ENCODE measurements at places on chromosomes 1 and 21. TPM values are rescaled to one million over a fixed set of nuclear protein-coding genes. Genes with fewer than 3 reads are reported as not detected.

DNA sequence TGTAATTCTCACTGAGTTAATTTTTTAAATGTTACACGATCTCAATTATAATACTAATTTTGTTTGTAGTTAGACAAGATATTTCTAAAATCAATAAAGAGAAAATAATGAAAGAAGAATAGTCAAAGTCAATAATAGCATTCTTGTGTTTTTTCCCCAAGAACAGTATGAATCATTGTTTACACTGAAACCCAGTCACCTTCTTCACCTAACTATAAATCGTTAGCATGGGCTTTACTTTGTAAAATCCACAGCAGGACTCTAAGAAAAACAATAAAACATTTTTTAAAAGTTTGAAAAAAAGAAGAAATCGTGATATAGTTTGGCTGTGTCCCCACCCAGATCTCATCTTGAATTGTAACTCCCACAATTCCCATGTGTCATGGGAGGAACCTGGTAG lies 234.6 kb upstream of the LYPLAL1 start:
- no peak for DNase-seq

TFF2 gene
- polyA plus RNA-seq, result not detected

- DNase-seq, result no peak
Measured at GRCh38 chr1:165686971-165687433, 11.4 kb downstream of the ALDH9A1 start.

IVL gene
- polyA plus RNA-seq, result 0.22 TPM

WLS gene
- polyA plus RNA-seq, result 27.3 TPM

SYPL2 gene
- 1.3 TPM for polyA plus RNA-seq

TEDDM1 gene
- not detected for polyA plus RNA-seq

DNA sequence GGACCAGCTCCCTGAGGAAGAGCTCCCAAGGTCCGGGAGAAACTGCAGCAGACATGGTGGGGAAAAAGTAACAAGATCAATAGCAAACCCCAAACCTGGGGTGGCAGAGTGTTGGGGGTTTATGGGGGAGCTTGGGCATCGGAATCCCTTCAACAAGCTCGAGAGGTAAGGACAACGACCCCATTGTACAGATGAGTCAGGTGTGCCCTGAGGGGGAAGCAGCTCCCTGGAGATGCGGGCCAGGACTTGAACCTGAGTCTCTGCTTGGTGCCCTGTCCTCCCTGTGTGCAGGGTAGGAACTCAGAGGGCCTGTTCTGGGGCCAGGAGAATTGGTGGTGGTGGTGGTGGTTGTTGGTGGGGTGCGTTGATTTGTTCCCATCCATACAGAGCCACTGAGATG lies 125.4 kb downstream of the PTPRU start:
- no peak for DNase-seq

DNA sequence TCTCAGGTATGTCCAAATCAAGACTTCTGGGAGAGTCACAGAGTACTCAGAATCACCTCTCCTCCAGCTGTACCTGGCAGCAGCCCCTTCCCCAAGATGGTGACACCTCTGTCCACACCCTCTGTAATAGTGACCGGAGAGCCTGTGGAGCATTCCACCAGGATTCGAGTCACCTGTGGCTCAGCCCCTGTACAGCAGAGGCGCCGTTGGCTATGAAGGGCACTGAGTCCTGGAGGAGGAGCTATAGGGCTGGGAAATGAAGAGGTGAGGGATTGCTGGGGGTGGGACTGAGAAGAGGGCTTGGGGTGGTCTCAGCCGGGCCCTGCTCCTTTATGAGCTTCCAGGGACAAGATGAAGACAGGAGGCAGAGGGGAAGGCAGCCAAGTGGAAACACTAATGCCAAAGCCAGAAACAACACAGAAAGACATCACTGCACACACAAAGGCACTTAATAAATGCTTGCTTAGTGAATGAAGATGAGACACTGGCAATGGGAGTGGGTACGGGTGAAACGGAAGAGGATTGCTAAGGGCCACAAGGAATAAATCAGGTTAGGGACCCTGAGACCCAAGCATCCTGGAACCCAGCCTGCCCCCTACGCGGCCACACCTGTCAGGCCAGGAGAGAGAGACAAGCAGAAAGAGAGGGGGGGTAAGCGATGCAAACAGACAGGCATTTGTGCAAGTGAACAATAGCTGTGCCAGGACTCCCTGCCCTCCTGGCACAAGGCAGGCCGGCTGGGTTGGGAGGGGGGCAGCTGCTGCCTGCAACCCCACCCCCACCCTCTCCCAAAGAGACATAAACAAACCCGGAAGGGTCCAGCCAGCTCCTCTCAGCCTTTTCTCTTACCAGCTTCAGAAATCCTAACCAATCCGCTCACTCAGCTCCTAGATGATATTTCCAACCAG lies 3.9 kb downstream of the ARHGEF2 start:
- peak; percentile 69 for DNase-seq

GRCh38 chr1:67194209-67194863 lies 28.1 kb downstream of the IL23R start:
- DNase-seq, result no peak

- peak; percentile 8 for DNase-seq
Measured at GRCh38 chr21:46115441-46116188, 17.7 kb downstream of the COL6A2 start.

GRCh38 chr1:157092831-157093230 lies 6.8 kb downstream of the ETV3L start:
- peak; percentile 83 for DNase-seq

GRCh38 chr1:244647819-244648218 lies 5.1 kb upstream of the DESI2 start:
- DNase-seq, result no peak

GRCh38 chr1:177282976-177283375 lies 112.2 kb downstream of the BRINP2 start:
- DNase-seq, result no peak

DNA sequence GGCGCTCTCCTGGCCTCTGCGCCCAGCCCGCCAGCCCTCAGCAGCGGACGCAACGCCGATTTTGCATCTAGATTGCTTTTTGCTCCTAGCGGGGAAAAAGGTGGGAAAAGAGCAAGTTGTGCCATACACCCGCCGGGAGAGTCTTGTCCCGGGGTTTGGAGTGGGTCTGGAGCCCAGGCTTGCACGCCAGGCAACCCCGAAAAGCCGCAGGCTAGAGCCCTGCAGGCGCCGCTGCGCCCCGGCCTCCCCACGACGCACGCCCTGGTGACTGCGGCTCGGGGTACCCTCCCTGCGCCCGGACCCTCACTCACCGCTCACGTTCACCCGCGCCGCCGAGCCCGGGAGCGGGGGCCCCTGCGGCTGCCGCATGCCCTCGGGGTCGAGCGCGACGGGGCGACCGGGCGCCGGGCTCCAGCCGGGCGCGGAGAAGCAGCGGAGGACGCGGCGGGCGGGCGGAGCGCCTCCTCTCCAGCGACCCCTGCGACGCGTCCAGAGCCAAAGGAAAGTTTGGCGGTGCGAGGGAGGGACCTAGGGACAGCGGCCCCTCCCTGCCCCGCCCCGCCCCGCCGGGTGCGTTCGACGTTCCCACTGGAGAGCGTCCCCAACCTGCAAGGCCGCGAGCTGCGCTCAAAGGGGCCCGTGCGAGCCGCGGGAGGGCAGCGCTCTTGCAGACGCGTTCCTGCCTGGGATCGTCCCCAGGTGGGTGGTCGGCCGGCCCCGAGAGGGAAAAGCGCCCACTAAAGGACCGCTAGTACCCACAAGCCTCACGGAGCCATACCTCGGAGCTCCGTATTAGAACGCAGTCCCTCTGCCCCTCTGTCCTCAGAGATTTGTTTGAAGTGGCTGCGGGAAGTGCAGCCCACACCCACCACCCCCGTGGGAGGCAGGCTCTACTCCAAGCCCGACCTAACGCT lies at the start of gene LPAR3:
Gene LPAR3 (minus strand): TSS at position 502 of the 914 bp plus-strand sequence. CDS start 27,086 bp downstream, outside the sequence.
- DNase-seq, result peak; percentile 66

DNA sequence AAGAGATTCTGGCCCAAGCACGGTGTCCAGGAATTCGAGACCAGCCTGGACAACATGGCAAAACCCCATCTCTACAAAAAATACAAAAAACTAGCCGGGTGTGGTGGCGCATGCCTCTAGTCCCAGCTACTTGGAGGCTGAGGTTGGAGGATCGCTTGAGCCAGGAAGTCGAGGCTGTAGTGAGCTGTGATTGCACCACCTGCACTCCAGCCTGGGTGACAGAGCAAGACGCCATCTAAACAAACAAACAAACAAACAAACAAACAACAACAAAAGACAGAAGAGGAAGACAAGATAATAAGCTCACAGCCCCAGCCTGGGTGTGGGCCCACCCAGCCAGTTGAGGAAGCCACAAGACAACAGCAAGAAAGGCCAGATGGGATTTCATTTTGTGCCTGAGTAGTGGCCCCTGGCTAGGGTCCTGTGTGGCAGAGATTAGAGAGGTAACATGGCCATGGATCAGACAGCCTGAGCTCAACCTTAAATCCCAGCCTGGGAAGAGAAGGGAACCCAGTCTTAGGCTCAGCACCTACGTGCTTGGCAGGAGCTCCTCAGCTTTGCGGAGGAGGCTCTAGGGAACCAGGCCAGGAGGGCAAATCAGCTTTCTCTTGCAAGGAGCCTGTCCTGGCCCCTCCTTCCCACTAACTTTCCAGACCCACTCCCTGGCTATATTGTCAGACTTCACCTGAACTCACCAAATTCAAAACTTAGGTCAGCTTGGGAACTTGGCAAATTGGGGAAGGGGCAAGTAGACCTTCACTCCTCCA lies 4.9 kb upstream of the BEST4 start:
- DNase-seq, result no peak

OR2T1 gene
- not detected for polyA plus RNA-seq

AGL gene
- polyA plus RNA-seq, result 4.3 TPM

DNA sequence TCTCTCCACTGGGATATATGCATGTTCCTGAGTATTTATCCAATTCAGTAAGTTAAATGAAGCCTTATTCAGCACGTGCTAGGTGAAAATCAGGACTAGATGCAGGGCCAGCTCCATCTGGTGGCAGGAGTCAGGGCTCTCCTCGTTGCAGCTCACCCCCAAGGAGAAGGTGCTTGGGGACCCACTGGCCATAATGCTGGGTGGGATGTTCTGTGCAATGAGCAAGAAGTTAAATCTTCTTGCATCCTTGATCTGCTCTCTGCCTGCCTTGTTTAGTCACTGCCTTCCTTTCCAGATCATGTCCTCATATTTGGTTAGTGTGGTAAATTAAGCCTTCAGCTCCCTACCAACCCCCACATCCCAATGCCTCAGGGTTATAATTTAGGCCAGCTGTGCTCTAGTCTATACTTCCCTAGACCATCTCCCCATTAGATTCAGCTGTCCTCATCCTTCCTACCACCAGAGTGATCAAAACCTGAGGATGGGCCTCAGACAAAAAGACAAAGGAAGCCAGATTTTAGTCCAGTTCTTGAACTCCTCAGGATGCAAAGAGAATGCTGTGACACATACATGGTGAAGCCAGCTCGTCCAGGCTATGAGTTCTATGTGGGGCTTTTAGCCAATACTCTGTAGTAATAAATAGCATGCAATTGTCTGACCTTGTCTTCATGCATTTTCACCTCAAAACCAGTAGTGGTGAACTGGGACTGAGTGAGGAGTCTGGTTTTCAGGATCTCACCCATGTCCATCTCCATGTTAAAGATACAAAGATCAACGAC lies 55.9 kb downstream of the SEC16B start:
- DNase-seq, result peak; percentile 43

DNA sequence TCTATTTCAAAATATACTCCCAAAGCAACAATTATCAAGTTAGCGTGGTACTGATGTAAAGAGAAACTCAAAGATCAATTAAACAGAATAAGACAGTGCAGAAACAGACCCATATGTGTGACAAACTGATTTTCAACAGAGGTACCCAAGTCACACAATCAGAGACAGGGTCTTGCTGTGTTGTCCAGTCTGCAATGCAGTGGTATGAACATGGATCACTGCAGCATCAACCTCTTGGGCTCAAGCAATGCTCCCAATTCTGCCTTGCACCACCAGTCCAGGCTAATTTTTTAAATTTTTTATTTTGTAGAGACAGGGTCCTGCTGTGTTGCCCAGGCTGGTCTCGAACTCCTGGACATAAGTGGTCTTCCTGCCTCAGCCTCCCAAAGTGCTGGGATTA lies 255.6 kb downstream of the AKT3 start:
- DNase-seq, result no peak

GRCh38 chr1:67496329-67496728 lies 66.1 kb upstream of the SERBP1 start:
- DNase-seq, result no peak

- no peak for DNase-seq
Measured at GRCh38 chr1:98268316-98268715, 347.5 kb upstream of the DPYD start.

DNA sequence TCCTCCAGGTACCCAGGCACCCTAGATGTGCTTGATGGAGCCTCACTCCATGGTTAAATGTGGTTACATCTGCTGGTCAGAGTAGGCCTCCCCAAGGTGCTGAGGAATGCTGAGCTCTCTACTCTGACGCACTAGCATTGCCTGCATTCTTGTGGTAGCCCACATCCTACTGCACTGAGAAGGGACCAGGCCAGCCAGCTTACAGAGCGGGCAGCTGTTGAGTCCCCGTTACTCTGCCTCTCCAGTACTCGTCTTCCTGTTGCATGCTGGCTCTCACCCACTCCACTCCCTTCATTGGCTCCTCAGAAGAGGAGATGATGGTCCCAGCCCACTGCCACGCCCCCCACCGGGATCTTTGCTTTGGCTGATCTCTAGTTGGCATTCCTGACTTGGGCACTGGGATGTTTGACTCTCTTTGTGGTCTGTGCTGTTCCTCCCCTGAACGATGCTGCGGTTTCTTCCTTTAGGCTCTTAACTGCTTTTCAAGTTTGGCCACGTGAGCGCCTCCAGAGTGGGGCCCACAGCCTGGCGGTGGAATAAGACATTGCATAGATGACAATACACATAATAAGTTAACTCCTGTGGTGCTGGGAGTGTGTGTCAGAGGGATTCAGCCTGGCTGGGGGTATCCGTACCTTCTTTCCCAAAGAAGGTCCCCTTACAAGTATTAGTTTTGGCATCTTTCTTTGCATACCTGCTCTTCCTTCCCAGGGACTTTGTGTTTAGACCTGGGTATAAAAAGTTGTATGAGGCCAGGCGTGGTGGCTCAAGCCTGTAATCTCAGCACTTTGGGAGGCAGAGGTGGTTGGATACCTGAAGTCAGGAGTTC lies 18.6 kb downstream of the AZIN2 start:
- peak; percentile 51 for DNase-seq

GRCh38 chr1:234957330-234958065 lies 171.1 kb downstream of the TOMM20 start:
- peak; percentile 78 for DNase-seq

GRCh38 chr1:1387098-1388077 lies 11.7 kb downstream of the CCNL2 start:
- DNase-seq, result no peak

DNA sequence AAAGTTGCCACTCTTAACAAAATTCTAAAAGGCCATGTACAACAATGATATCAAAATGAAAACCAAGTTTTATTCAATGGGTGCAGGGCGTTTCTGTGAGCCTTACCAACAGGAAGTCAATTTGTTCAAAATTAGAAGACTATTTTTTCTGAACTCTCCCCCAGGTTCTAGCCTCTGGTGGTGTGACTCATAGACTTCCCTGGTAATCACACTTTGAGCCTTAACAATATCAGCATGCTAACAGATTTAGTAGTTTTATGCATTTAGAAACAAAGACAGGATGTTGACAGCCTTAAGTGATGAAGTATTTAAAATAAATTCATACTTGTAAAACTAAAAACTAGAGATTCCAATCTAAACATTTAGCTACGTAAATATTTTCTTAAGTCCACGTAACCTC lies 88.4 kb downstream of the LRRC8C start:
- no peak for DNase-seq

CHIA gene
- polyA plus RNA-seq, result 0.47 TPM

ATP1A2 gene
- 1.1 TPM for polyA plus RNA-seq

- peak; percentile 47 for DNase-seq
Measured at GRCh38 chr1:55468142-55468795, 253.1 kb upstream of the USP24 start.

C1orf94 gene
- polyA plus RNA-seq, result not detected

DOP1B gene
- 8.0 TPM for polyA plus RNA-seq

TRIM58 gene
- polyA plus RNA-seq, result 0.71 TPM

CACHD1 gene
- polyA plus RNA-seq, result 4.7 TPM

- no peak for DNase-seq
Measured at GRCh38 chr1:230909974-230910754, 41.8 kb upstream of the C1orf198 start.
